ENCODE measurements at places on chromosomes 2 and 18.

DNA sequence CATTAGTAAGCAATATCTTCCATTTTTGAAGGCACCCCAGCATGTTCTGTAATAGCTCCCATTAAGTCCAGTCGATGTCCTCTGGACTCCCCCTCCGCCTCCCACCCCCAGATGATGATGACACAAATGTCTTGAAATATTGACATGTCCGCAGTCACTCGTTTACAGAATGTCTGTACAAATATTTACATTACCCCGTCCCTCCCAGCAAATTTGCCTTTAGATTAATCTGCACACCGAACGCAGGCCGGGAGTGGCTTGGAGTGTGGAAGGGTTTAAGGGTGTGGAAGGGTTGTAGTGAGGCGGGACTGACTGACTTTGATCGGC, 853 bp upstream of the OSBPL6 start:
- peak; percentile 58 for DNase-seq

GRCh38 chr2:173272849-173273248, 81.8 kb upstream of the CDCA7 start:
- no peak for DNase-seq

- peak; percentile 61 for DNase-seq
These were observed 74.1 kb downstream of the COL4A3 start for GRCh38 chr2:227238238-227239237.

DNA sequence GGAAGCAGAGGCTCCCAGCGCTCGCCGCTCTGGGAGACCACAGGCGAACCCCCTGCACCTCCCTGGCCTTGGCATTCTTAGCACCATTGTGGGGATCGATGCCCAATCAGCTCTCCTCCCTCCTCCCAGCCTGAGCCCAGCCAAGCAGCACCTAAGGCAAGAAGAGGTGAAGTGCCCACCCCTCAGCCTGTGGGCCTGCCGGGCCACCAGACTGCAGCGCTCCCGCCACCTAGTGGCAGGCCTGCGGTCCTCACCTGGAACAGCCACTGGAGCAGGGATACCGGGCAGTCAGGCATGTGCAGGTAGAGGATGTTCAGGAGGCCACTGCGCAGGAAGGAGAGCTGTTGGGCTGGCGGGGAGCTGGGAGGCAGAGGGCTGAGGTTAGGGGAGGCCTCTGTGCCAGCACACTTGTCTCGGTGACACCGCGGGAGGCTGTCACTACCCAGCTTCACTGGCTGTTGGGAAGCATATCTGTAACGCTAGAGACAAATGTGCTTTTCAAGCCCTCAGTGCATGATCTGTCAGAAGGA, 35.2 kb downstream of the FAM178B start:
- peak; percentile 78 for DNase-seq

GRCh38 chr2:199596549-199596948, 138.8 kb upstream of the SATB2 start:
- DNase-seq: no peak

DNA sequence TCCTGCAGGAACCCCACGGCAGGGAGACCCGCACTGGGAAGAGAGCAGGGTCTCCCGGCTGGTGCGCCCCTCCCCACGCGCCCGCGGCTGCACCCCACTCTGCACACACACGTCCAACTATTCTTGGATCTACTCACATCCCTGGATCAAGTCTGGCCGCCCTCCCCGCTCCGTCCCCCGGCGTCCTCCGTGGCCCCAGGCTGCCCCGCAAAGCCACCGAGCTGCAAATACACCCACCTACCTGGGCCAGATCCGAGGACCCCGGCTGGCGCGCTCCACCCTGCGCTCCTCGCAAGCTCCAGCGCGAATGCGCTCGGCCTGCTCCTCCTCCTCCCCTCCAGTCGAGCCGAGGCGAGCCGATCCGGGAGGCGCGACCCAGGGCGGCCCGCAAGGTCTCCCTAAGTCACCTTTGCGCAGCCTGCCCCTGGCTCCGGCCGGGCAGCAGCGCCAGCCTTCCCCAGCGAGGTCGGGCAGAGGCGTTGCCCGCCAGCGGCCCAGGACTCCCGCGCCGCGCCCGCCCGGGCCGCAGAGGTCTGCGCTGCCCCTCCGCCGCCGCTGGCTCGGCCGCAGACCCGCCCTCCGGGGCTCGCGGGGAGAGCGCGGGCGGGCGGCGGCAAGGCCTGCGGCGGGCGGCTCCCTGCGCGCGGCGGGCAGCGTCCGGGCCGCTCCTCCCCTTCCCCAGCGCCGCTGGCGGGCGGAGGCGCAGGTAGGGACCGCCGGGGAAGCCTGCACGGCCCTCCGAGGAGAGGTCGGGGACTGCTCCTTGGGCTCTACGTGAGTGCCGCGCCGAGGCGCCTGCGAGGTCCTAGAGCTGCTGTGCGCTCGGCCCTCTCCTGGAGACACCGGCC, 126.0 kb downstream of the OSBPL1A start:
- DNase-seq: peak; percentile 69

GRCh38 chr18:65049586-65049985, 701.2 kb upstream of the CDH7 start:
- no peak for DNase-seq

DNA sequence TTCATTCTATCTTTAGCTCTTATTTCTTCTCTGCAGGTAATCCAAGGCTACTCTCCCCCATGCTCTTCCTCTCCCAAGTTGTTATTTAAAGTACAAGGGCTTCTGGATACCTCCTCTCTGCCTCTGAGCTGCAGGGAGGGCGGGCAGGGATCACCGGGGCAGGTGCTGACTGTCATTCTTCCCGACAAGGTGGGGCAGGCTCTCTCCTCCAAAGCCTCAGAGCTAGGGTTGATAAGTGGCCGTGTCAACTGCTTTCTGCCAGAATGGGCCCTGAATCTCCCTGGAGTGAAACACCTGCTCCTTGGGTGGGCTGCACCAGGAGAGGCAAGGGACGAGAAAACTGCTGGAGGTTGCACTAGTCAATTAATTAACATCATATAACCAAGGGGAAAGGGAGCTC, 250.3 kb downstream of the SLC4A3 start:
- DNase-seq: no peak

DNA sequence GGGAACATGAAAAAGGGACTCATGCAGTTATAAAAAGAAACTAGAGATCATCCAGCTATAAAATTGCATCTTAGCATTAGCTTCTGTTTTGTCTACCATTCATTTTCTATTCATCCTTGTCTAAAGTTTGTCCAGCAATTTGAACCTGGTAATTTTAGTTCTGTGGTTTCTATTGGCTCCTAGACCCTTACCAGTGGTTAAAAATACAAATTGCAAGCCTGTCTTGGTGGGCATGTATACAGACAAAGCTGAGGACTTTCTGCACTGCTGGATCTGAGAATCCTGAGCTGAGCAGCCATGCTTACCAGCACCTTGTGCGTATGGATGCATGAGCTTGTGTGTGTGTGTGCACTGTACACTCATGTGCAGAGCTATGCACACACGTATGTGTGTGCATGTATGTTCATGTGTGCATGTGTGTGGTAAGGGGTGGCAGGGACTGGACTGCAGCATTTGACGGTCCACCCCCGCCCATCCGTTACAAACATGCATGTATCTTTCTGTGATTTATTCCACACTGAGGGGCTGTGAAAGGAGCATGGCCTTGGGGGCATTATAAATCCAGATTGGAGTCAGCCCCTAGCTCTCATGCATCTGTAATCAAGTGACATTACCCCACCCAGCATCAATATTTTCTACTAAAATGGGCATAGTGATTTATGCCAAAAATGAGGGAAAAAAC, 144.7 kb downstream of the FAM210A start:
- no peak for DNase-seq

GRCh38 chr2:144922519-144922918, 402.6 kb upstream of the ZEB2 start:
- no peak for DNase-seq

DNA sequence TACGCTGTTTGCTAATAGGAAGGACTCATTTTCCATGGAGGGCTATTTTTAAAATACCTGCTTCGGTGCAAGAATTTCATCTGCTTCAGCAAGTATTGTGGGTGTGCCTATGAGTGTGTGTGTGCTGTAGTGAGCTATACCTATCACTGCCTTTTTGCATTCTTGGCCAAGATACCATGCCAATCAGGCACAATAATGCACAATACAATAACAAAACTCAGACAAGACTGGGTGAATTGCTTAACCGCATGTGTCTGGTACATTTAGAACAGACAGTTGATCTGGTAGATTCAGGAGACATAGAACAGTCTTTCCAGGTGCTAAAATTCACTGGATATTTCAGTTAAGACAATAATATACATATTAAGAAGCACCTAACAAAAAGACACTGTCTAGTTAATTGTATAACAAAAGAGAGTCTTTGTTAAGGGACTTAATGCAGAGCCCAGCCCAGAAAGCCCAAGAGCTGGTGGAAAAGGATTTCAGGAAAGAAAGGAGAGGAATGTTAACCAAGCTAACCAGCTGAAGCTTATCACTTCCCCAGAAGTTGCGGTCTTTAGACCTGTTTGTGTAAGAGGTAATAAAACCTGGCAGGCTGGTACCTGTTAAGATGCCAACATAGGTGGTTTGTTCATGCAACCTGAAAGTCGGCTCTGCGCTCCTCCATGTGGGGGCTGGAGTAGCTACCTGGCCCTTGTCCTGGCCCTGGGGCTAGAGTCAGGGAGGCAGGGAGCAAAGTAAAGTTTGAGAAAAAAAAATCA, 153.3 kb upstream of the RBMS1 start:
- DNase-seq: peak; percentile 81

DNA sequence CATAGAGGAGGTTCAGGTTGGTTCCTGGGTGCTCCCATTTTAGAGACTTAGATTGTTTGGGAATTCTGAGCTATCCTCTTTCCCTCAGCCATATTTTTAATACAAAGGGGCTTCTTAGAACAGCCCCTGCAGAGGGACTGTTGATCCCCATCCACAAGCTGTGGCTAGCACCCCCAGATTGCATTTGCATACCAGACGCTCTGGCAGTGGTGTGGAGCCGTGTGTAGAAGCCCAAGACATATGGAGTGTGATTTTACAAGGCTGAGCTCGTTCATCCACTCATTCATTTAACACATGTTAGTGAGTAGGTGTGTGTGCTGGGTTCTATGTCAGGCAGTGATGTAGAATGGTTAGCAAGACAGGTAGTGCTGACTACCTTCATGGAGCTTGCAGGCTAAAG, 166.7 kb upstream of the BOD1L2 start:
- no peak for DNase-seq

- no peak for DNase-seq
These were observed 427.9 kb upstream of the CDH7 start for GRCh38 chr18:65322895-65323294.

- DNase-seq: no peak
These were observed 1050.7 kb upstream of the NRXN1 start for GRCh38 chr2:52082646-52083045.

GRCh38 chr2:237158194-237158593, 72.5 kb downstream of the COPS8 start:
- DNase-seq: no peak

GRCh38 chr18:74334242-74334893, 18.7 kb downstream of the C18orf63 start:
- DNase-seq: no peak

DNA sequence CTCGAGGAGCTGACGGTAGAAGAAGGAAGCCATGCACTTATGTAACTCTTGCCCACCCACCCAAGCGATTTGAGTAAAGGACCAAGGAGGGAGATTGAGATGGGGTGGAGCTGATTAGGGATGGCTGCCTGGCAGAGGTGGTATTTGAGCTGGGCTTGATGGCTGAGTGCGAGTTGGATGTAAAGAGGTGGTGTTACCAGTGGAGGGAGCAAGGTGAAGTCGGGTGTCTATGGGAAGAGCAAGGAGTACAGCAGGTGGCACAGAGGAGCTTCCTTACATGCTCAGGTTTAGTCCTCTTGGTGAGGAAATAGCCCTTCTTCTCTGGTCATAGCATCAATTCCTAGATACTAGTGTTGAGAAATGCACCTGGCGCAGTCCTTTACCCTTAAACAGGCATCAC, 294.2 kb upstream of the SKOR2 start:
- DNase-seq: no peak

GRCh38 chr2:181308766-181309515, 148.2 kb upstream of the ITGA4 start:
- DNase-seq: no peak

DNA sequence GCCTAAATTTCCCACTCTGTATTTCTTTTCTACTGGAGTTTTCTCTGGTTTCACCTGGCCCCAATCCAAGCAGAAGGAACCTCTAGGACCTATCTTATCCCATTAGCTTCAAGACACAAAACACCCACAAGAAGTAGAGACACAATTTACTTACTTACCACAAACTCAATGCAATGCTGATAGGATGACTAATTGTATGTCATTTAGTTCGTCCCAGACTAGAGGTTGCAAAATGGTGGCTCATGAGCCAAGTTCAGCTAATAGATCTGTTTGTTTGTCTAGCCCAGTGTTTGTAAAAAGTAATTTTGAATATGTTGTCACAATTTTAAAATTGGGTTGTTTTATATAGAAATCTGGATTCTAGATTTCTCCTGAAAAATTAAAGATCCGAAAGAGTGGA, 34.7 kb upstream of the ZSWIM2 start:
- no peak for DNase-seq

DNA sequence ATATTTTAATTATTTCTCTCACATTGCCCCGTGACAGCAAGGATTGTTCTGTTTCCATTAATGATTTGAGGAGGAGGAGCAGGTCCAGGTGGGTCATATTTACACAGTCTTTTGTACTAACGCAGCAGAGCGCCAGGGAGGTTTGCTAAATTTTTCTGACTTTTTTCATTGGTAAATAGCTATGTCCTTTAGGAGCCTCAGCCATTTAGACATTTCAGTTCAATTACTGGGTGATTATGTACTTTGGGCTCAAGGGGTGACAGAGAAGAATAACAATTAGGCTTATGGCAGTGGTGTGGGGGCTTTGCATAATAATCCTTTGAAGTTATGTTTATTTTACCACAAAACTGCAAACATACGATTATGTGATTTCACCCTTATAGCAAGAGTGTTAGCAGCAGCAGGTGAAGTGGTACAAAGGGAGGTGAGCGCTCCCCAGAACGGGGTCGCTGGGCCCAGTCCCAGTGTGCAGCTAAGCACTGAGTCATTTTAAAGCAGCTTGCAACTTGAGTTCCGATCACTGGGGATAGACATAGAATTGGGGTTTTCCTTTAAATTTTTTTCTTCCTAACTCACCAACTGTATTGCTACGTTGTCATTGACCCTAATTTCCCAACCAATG, 80.3 kb downstream of the TSHZ1 start:
- DNase-seq: no peak

- no peak for DNase-seq
These were observed 65.1 kb upstream of the AFF3 start for GRCh38 chr2:100207411-100207885.

DNA sequence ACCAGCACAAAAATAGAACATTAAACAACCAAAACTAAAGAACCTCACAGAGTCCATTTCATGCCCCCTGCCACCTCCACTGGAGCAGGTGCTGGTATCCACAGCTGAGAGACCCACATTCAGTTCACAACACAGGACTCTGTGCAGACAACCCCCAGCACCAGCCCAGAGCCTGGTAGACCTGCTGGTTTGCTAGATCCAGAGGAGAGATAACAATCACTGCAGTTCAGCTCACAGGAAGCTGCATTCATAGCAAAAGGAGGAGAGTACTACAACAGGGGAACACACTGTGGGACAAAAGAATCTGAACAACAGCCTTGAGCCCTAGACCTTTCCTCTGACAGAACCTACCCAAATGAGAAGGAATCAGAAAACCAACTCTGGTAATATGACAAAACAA, 326.7 kb downstream of the METTL4 start:
- DNase-seq: no peak
